NCI-H1105 (cell line): ENCODE measurements at places on chromosomes 2 and 18.

DNA sequence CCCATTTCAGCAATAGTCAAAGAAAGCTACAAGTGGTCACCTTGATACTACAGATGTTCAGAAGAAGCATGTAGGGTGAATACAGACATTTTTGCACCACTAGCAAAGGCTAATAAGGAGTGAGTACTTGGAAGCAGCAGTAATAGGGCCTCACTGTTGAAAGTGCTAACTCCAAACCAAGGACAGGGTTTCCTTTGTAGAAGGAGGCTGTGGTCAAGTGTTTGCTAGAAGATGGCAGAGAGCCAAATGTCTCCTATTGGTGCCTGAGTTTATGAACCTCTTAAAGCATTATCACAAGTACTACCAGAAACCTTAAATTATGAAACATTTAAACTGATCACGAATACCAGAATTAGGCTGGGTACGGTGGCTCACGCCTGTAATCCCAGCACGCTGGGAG lies 308.1 kb downstream of the ZEB2 start:
- no peak for DNase-seq

- DNase-seq, result no peak
Observed at GRCh38 chr2:175769200-175769599, 232.9 kb downstream of the LNPK start.

DNA sequence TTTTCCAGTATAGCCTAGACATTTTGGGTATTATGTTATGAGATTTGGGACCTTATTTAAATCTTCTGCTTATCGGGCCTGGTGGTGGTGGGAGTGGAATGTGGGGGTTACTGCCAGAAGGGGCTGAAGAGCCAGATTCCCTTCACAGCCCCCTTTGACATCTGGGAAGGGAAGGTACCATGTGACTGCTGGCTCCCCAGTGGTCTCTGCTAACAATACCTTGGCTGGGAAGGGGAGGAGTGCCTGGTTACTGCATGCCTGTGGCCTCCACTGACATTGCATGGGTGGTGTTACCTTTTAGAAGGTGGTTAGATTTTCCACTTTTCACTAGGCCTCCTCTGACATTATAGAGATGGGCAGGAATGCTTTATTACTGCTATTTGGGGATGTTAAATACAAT lies 8.0 kb downstream of the ATP9B start:
- no peak for DNase-seq

- DNase-seq, result no peak
Observed at GRCh38 chr2:83364264-83364663, 1094.8 kb downstream of the SUCLG1 start.

DNA sequence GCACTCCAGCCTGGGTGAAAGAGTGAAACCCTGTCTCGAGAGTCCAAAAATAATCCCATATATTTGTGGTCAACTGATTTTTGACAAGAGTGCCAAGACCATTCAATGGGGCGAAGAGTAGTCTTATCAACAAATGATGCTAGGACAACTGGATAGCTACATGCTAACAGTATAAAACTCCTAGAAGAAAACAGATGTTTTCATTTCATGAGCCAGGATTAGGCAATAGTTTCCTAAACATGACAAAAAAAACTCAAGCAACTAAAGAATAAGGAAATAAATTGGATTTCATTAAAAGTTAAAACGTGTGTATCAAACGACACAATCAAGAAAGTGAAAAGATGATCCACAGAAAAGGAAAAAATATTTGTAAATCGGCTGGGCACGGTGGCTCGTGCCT lies 6.3 kb downstream of the LIMS2 start:
- DNase-seq, result no peak

- DNase-seq, result no peak
Observed at GRCh38 chr2:217861334-217861877, 141.4 kb downstream of the TNS1 start.

- peak; percentile 56 for DNase-seq
Observed at GRCh38 chr2:121480826-121481225, 49.9 kb upstream of the RNU4ATAC start.

DNA sequence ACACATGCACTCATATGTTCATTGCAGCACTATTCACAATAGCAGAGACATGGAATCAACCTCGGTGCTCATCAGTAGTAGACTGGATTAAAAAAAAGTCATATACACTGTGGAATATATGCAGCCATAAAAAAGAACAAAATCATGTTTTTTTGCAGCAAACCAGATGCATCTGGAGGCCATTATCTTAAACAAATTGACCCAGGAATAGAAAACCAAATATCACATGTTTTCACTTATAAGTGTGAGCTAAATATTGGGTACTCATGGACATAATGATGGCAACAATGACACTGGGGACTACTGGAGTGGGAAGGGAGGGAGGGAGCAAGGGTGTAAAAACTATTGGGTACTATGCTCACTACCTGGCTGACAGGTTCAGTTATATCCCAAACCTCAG lies 792.6 kb downstream of the EPHA4 start:
- no peak for DNase-seq

DNA sequence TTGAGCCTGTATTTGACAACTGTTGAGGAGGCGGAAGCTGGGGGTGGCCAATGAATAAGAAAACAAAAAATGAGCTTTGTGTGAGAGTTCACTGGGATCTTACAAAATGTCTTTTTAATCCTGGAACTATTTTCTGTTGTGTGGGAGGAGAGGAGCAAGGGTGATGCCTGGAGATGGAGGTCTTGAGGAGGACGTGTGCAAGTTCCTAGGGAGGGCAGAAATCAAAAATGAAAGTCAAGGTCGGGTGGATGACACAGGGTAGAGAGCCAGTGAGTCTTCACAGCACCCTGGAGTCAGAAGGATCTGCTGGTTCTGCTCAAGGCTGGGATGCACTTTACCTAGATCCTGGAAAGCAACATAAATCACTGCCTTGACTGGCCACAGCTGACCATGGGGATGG lies 180.3 kb upstream of the PKDCC start:
- DNase-seq, result no peak

- DNase-seq, result no peak
Observed at GRCh38 chr2:34627003-34627402, 1027.9 kb upstream of the FAM98A start.

- peak; percentile 18 for DNase-seq
Observed at GRCh38 chr2:23385351-23385747, 370 bp downstream of the KLHL29 start.

DNA sequence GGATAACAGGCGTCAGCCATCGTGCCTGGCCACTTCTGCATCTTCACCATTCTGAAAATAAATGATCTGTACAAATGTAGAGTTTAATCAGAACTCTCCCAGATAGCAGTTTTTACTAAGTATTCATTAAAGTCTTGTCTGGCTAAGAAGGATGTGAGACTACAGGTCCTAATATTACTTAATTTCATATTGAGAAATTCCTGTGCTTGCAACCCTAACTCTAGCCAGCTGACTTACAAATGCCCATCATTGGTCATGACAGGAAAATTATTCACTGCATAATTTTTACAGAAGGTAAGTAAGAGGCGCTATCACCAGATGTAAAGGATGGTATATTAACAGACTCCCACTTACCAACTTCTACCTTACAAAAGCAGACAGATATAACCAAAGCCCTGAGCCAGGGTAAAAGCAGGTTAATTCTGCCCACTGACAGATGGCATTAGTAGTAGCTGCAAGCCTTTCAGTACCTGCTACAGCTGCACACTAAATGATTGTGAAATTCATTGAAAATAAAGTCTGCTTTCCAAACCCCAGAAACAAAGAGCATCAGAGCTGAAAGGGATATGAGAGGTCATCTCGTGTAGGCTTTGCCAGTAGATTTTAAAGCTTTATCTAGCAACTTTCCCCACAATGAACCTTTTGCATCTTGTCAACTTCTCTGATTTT lies 271.3 kb upstream of the STON1 start:
- DNase-seq, result no peak

DNA sequence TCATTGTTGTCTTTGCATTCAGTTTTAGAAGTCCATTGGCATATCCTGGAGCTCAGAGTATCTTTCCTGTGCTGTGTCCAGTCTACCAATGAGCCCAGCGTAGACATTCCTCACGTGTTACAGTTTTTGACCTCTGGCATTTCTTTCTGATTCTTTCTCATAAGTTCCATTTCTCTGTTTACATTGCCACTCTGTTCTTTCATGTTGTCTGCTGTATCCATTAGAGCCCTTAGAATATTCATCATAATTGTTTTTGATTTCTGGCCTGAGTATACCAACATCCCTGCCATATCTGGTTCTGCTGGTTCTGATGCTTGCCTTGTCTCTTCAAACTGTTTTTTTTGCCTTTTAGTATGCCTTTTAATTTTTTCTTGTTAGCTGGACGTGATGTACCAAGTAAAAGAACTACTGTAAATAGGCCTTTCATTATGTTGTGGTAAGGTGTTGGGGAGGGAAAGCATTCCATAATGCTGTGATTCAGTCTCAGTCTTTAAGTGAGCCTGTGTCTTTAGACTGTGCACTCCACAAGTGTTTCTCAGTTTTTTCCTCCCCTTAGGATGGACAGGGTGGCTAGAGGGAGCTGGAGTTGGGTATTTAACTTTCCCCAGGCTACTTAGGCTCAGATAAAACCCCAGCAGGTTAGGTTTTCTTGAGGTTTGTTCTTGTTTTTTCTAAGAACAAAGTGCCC lies 35.6 kb downstream of the CEP192 start:
- no peak for DNase-seq

GRCh38 chr2:134368009-134368817 lies 114.3 kb downstream of the MGAT5 start:
- no peak for DNase-seq

GRCh38 chr18:56112013-56112749 lies 524.2 kb upstream of the TCF4 start:
- no peak for DNase-seq

- DNase-seq, result no peak
Observed at GRCh38 chr18:35409911-35410310, 32.8 kb upstream of the ZNF396 start.

DNA sequence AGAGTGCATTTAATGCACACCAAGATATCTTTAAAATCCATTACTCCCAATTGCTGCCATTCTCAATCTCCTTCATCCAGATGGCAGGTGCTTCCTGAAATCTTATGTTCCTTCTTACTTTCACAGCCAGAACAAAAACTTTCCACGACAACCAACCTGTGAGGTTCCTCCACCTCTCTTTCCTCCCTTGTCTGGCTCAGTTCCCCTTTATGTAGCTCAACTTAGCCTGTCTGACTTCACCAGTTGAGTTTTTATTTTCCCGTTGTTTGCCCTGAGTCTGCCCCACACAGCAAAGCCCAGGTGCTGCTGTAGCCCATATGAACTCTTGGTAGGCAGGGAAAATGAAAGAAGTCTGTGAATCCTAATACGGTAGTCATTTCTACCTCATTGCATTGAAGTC lies 112.5 kb downstream of the MREG start:
- DNase-seq, result no peak

DNA sequence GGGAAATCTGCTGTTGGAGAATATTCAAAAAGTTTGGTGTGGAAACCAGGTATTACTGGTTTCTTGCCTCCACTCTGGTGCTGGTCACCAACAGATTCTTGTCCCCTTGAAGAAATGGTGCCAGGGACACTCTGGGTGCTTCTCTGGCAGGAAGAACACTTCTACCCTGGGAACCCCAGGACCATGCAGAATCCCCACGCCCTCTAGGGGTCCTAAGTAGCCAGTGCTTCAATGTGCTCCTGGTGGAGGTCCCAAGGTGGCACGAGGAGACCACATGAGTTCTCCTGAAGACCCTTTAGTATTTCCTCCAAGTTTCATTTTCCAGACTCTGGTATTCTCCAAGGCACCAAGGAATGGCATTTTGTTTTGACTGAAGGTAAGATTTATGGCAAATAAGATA lies 380.6 kb downstream of the TSN start:
- no peak for DNase-seq

- DNase-seq, result no peak
Observed at GRCh38 chr2:71936076-71937030, 211.3 kb downstream of the CYP26B1 start.

GRCh38 chr2:50879457-50879856 lies 152.5 kb downstream of the NRXN1 start:
- no peak for DNase-seq

DNA sequence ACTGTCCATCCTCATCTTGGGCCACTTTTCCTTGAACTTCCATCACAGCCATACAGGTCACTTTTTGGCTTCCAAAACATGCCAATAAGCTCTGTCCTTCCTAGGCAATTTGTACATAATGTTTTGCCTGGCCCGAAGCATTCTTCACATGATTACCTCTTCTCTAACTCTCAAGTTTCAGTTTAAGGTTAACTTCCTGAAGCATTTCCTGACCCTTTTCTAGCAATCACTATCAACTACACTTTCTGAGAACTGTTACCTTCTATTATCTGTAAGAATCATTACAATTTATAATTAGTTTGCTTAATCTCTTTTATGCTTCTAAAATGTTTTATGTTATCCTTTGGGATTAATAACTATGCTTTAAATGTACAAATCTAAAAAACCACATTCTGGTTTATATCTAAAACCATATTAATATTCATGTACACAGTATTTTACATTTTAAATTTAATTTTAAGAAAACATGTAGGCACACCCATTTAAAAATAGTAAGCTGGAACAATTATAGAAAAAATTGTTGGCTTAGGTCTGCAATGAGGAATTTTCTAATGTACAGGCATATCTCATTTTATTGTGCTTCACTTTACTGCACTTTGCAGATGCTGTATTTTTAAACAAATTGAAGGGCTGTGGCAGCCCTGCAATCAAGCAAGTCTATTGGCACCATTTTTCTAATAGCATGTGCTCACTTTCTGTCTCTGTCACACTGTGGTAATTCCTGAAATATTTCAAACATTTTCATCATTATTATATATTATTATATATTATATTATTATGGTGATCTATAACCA lies 76.4 kb downstream of the C2orf74 start:
- DNase-seq, result no peak

GRCh38 chr2:224210286-224211180 lies 171.4 kb upstream of the SERPINE2 start:
- DNase-seq, result no peak

GRCh38 chr2:128734521-128735295 lies 416.0 kb upstream of the HS6ST1 start:
- no peak for DNase-seq

DNA sequence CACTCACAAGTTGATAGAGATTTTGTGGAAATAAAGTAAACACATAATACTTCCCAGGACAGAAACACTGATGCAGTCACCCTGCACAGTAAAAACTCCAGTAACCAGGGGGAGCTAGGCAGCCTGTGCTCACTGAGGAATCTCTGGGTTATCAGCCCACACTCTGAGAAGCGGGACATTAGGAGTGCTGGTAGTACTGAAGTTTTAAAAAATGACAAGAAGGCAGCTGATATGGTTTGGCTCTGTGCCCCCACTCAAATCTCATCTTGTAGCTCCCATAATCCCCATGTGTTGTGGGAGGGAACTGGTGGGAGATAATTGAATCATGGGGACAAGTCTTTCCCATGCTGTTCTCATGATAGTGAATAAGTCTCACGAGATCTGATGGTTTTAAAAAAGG lies 31.4 kb downstream of the KCTD1 start:
- no peak for DNase-seq

- DNase-seq, result no peak
Observed at GRCh38 chr2:160132761-160133160, 67.3 kb downstream of the ITGB6 start.

- no peak for DNase-seq
Observed at GRCh38 chr2:36478332-36478738, 119.6 kb downstream of the FEZ2 start.

GRCh38 chr2:38581193-38582147 lies 21.3 kb downstream of the HNRNPLL start:
- peak; percentile 20 for DNase-seq
